Fibroblast of the aortic adventitia (primary cell): ENCODE measurements at places on chromosomes 12 and 14. TPM values are rescaled to one million over a fixed set of nuclear protein-coding genes. Genes with fewer than 3 reads are reported as not detected.
A peak's percentile ranks its signal among the peaks of the same experiment; 100 is the strongest.

Gene GPR65
- total RNA-seq = 0.09 TPM in 1 of 2 replicates, not detected in the other

- DNase-seq = peak; percentile 58
These were observed 10.1 kb downstream of the KRT80 start for GRCh38 chr12:52181746-52182145.

DNA sequence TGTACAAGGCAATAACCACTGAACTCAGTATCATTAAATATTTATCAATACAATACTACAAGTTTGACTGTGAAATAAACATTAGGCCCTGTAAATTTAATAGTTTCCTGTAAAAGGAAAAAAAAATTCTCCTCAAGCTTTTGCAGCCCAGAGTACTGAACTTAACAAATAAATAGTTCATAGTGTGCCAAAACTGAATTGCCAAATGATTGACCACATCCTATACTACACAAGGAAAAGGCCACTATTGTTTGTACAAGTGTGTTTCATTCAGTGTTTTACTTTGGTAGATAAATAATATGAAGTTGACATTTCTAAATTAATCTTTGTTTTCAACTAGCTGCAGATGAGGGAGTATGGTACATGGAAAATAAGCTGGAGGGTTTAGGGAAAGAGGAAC is 379.6 kb downstream of the FLRT2 start:
- DNase-seq = no peak

- DNase-seq = no peak
These were observed 20.0 kb upstream of the ITGA5 start for GRCh38 chr12:54439096-54439495.

- peak; percentile 15 for DNase-seq
These were observed 114.0 kb downstream of the MSRB3 start for GRCh38 chr12:65392491-65392890.

Gene WSCD2
- total RNA-seq = not detected in 2 replicates

- DNase-seq = peak; percentile 90
These were observed 6.7 kb downstream of the HDAC7 start for GRCh38 chr12:47812797-47813510.

GRCh38 chr14:67759916-67760315 is 56.5 kb downstream of the ZFYVE26 start:
- DNase-seq = no peak

DNA sequence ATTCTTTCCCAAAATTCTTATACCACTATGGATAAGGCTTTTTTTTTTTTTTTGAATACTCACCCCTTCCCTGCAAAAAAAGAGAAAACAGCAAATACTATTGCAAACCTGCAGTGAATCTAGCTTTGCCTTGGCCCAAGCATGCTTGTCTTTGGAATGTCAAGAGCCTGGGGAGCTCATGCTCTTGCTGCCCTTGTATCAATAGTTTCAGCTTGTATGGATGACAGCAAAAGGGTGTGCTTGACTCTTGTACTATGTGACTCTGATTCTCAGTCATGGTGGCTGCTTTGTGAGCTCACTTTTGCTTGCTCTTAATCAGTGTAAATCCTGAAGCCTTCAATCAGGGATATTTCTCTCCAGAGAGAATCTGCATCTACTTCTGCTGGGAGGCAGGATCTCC is 149.2 kb downstream of the EMP1 start:
- no peak for DNase-seq

- DNase-seq = no peak
These were observed 110.7 kb downstream of the NAV3 start for GRCh38 chr12:77941401-77941800.

DNA sequence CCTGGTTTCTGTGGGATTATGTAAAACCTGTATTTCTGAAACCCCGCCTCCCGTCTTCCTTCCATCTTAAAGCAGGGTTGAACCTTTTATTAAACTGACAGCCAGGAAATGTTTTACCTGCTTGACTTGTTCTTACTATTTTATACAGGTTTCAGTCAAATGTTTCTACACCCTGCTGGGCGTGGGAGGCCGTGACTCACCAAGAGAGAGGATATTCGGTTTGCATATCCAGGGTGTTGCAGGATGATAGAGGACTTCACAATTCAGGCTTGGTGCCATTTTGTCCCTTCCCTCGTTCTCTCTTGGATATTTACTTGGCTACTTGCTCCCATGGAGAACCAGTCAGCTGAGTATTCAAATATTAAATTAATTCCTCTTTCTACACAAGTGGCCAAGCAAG is 69.7 kb downstream of the ARF6 start:
- no peak for DNase-seq
